ENCODE measurements at places on chromosomes 7 and 10. TPM values are rescaled to one million over a fixed set of nuclear protein-coding genes. Genes with fewer than 3 reads are reported as not detected.
A peak's percentile ranks its signal among the peaks of the same experiment; 100 is the strongest.

GRCh38 chr7:18109762-18110161, 82.1 kb upstream of the PRPS1L1 start:
- DNase-seq, result no peak
- H3K4me1 ChIP-seq, result no peaks in the 10 kb centered on the region
- H3K27ac ChIP-seq, result no peak overlapping the region
- no peaks in the 10 kb centered on the region for H3K36me3 ChIP-seq
- H3K4me3 ChIP-seq, result no peak overlapping the region

DNA sequence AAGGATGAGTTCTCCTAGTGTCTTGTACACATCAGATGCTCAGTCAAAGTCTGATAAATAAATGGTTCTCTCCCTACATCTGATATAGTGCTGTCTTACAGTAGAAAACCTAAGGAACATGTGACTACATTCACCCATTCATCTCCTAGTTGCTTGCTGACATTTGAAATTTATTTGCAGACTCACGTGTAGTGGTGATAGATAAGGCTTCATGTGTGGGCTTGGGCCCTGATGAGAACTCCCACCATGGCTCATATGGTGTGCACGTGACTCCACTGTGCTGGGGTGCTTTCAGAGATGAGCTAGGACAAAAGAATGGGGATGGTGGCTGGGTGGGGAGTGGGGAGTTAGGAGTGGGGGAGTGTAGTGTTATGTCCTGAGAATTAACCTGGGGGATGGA, 287.3 kb downstream of the RPS24 start:
- DNase-seq, result no peak
- H3K4me3 ChIP-seq, result no peak overlapping the region
- H3K4me1 ChIP-seq, result no peaks in the 10 kb centered on the region
- no peaks in the 10 kb centered on the region for H3K27me3 ChIP-seq
- no peaks in the 10 kb centered on the region for H3K36me3 ChIP-seq
- no peak overlapping the region for H3K27ac ChIP-seq

C10orf53 gene
- total RNA-seq, result not detected

- H3K4me3 ChIP-seq, result no peak overlapping the region
- no peaks in the 10 kb centered on the region for H3K27me3 ChIP-seq
- no peaks in the 10 kb centered on the region for H3K4me1 ChIP-seq
- H3K27ac ChIP-seq, result no peak overlapping the region
Observed at GRCh38 chr7:10804770-10805169, 168.9 kb upstream of the PHF14 start.

ZDHHC6 gene
- total RNA-seq, result 37.5 TPM

DNA sequence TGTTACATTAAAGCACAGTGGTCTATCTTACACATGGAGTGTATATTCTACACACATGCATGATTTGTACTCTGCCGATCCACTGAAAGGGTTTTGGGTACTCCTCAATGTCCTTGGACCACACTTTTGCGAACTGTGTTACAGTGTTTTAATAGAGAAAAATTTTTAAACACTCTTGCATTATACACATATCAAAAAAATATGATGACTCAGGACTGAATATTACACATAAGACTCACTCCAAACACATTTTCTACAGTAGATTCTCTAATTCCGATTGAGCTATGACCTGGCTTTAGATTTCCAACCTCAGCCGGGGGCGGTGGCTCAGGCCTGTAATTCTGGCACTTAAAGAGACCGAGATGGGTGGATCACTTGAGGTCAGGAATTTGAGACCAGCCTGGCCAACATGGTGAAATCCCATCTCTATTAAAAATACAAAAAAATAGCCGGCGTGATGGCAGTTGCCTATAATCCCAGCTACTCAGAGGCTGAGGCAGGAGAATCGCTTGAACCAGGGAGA, 222.4 kb downstream of the CACNA2D1 start:
- no peaks in the 10 kb centered on the region for H3K27me3 ChIP-seq
- no peak for DNase-seq
- H3K27ac ChIP-seq, result no peak overlapping the region
- H3K4me3 ChIP-seq, result no peak overlapping the region

DNA sequence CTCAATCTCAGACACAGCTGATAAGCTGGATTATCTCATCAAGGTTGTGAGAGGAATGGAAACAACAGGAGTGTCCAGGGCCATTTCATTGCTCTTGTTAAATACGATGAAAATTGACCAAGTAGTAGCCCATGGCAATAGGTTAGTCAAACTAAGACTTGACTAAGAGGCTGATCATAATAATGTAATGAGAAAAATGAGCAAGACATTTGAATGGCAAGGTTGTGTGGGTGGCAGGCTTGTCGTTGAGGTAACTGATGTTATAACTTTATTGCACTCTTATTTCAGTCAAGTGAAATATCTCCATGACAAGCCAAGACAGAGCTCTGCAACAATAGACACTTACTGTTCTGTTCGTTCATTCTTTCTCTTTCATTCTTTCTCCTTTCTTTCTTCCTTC, 532.0 kb downstream of the GATA3 start:
- no peaks in the 10 kb centered on the region for H3K27me3 ChIP-seq
- H3K4me3 ChIP-seq, result no peak overlapping the region
- no peaks in the 10 kb centered on the region for H3K4me1 ChIP-seq
- DNase-seq, result no peak
- H3K36me3 ChIP-seq, result no peaks in the 10 kb centered on the region
- no peak overlapping the region for H3K27ac ChIP-seq

NHLRC2 gene
- total RNA-seq, result 40.8 TPM

ANKRD1 gene
- not detected for total RNA-seq

GRCh38 chr10:98511876-98512275, 65.1 kb upstream of the HPS1 start:
- H3K27ac ChIP-seq, result no peak overlapping the region
- no peaks in the 10 kb centered on the region for H3K27me3 ChIP-seq
- no peak for DNase-seq
- no peak overlapping the region for H3K4me3 ChIP-seq
- no peaks in the 10 kb centered on the region for H3K4me1 ChIP-seq
- H3K36me3 ChIP-seq, result no peaks in the 10 kb centered on the region

DNA sequence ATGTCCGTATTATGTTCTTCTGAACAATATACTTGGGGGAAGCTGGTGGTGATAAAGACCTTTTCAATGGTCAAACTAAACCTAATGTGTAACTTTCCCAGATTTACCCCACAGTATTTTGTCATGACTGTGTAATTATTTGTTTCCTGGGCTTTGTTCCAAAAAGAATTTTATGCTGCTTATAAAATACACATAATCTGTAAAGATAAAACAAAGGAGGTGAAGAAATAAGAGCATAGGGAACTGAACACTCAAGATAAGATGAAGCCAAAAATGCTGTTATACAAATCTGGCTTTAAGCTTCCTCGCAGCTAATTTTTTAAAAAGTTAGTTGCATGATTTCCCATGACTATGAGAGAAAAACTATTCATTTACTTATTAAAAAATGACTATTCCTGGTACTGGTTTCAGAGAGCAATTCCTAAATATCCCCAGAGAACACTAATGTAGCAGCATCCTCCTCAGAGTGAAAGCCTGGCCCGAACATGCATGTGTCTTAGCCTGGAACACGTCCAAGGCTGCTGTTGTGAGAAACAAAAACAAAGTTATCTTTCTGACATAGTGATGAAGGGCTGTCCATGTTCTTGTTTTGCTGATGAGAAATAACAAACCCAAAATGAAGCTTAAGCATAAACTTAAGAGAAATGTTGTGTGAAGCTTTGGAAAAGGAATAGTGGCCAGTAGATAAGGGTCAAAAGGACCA, 33.9 kb downstream of the MALSU1 start:
- DNase-seq, result no peak

DNA sequence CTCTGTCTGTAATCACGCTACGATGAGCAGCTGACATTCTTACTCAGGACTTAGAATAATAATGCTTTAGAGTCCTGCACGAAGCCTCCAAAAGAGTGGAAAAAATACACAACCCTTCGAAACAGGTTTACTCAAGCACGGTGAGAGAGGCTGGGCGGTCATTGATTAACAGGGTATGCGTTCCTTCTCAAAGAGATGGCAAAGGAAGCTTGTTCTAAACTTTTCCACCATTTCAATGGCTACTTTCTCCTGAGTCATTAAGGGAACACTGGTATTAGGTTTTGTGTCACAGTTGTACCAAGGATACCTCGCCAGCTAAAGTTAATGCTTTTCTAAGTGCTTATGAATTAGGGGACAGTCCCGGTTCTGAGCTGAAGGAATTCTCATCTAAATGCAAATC, 141.9 kb upstream of the RHEB start:
- no peaks in the 10 kb centered on the region for H3K27me3 ChIP-seq
- H3K4me1 ChIP-seq, result peaks cover 3% of the 10 kb centered on the region
- DNase-seq, result no peak
- no peak overlapping the region for H3K4me3 ChIP-seq
- peak overlapping the region; percentile 76 for H3K27ac ChIP-seq

DNA sequence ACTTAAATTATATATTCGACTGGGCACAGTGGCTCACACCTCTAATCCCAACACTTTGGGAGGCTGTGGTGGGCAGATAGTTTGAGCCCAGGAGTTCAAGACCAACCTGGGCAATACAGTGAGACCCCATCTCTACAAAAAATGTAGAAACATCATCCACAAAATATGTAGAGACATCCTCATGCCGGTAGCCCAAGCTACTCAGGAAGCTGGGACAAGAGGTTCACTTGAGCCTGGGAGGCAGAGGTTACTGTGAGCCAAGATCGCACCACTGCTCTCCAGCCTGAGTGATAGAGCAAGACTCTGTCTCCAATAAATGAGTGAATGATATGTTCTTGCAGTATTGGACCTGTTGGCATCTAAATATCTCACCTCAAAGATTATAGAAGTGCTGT, 22.6 kb upstream of the TNS3 start:
- H3K27me3 ChIP-seq, result no peaks in the 10 kb centered on the region
- no peaks in the 10 kb centered on the region for H3K36me3 ChIP-seq
- no peak overlapping the region for H3K4me3 ChIP-seq
- DNase-seq, result no peak
- H3K4me1 ChIP-seq, result peaks cover 8% of the 10 kb centered on the region
- peak overlapping the region; percentile 80 for H3K27ac ChIP-seq

- peaks cover 13% of the 10 kb centered on the region for H3K4me1 ChIP-seq
- peak; percentile 88 for DNase-seq
- H3K4me3 ChIP-seq, result peak overlapping the region; percentile 81
- peak overlapping the region; percentile 96 for H3K27ac ChIP-seq
- no peaks in the 10 kb centered on the region for H3K36me3 ChIP-seq
Observed at GRCh38 chr7:143901332-143901667, 676 bp downstream of the TCAF1 start.

DUSP5 gene
- 23.7 TPM for total RNA-seq

GRCh38 chr10:62665771-62666170, 138.7 kb upstream of the ADO start:
- no peaks in the 10 kb centered on the region for H3K4me1 ChIP-seq
- no peaks in the 10 kb centered on the region for H3K36me3 ChIP-seq
- DNase-seq, result no peak
- H3K27ac ChIP-seq, result no peak overlapping the region

DNA sequence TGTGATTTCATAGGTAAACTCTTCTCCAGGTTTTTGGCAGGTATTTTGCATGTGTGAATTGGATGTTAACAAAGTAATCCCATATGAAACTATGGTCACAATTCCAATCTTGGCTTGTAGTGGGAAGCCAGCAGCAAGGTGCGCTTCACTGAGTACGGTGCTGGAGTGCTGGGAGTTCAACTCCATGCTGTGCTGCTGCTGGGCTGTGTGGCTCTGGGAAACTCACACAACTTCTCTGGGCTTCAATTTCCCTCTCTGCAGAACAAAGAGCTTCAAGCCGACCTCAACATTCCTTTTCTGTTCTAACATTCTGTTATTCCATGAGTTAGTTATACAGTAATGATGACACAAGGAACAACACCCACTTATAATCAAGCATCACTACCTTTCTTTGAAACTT, 18.2 kb upstream of the PITRM1 start:
- no peaks in the 10 kb centered on the region for H3K36me3 ChIP-seq
- DNase-seq, result no peak
- H3K27ac ChIP-seq, result no peak overlapping the region
- no peaks in the 10 kb centered on the region for H3K27me3 ChIP-seq

DNA sequence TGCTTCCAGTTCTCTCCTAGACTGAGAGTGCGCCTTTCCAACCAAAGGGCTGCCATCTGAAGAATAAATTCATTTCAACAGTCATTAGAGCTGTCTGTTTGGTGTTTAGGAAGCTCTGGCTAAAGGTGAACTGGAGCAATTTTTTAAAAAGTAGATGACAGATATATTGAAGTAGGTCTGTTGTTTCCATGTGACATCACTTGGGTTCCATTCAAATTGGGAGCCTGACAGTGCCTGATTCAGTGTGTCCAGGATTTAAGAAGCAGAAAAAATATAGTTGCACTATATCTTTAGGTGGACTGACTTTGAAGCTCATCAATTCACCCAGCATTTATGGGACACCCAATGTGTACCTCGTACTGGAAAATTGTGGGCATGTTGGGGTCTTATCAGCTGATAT, 367.7 kb downstream of the BBS9 start:
- H3K36me3 ChIP-seq, result no peaks in the 10 kb centered on the region
- no peaks in the 10 kb centered on the region for H3K4me1 ChIP-seq
- H3K27me3 ChIP-seq, result no peaks in the 10 kb centered on the region
- H3K4me3 ChIP-seq, result no peak overlapping the region
